Esophagus muscularis mucosa (tissue), 4 donors: ENCODE measurements at places on chromosomes 1 and 21. TPM values are rescaled to one million over a fixed set of nuclear protein-coding genes. Genes with fewer than 3 reads are reported as not detected.
A peak's percentile ranks its signal among the peaks of the same experiment; 100 is the strongest.

The LRRC53 gene
- not detected for total RNA-seq

GRCh38 chr1:1183833-1184775, 10.4 kb downstream of the TTLL10 start:
- peaks cover 4% of the 10 kb centered on the region for H3K4me1 ChIP-seq
- H3K27me3 ChIP-seq: peaks cover 9% of the 10 kb centered on the region
- DNase-seq: no peak
- H3K27ac ChIP-seq: no peak overlapping the region
- H3K4me3 ChIP-seq: no peak overlapping the region

GRCh38 chr1:220504329-220504728, 23.6 kb upstream of the MARK1 start:
- no peaks in the 10 kb centered on the region for H3K36me3 ChIP-seq
- no peak for DNase-seq
- H3K27ac ChIP-seq: no peak overlapping the region
- no peaks in the 10 kb centered on the region for H3K27me3 ChIP-seq
- H3K4me1 ChIP-seq: no peaks in the 10 kb centered on the region

DNA sequence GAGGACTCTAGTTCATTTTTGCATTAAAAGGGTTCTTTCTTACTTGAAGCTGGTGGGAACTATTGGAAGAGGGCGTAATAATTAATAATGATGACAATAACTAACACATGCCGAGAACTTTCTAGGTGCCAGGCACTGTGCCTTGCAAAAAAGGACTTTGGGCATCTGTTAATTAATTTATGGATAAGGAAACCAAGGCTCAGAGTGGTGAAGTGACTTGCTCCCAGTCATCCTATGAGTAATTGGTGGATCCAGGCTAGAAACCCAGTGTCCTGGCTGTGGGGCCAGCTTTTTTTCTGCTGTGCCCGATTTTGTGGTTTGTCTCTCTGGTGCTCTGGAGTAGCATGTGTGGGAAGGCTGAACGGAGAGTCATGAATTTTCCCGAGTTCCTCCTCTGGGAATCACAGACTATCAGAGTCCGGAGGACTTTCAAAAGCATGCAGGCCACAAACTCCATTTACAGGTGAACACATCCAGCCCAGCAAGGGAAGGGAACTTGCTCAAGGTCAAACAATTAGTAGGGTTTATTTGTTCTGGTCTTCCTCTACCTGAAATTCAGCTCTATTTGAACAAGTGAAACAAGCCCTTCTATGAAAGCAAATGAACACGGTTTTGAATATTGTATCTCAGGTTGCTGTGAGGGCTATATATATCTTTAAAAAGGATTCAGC, 23.4 kb downstream of the ROR1 start:
- peaks cover 8% of the 10 kb centered on the region for H3K4me1 ChIP-seq
- peak; percentile 85 for DNase-seq
- no peak overlapping the region for H3K27ac ChIP-seq

The TTC13 gene
- 8.4 TPM for total RNA-seq

GRCh38 chr1:172322219-172323061, 98.0 kb upstream of the C1orf105 start:
- peak overlapping the region; percentile 39 for H3K4me3 ChIP-seq
- no peak for DNase-seq
- H3K4me1 ChIP-seq: peaks cover 46% of the 10 kb centered on the region
- no peaks in the 10 kb centered on the region for H3K27me3 ChIP-seq

- DNase-seq: no peak
- no peaks in the 10 kb centered on the region for H3K4me1 ChIP-seq
- H3K36me3 ChIP-seq: no peaks in the 10 kb centered on the region
- no peak overlapping the region for H3K4me3 ChIP-seq
- no peak overlapping the region for H3K27ac ChIP-seq
Measured at GRCh38 chr1:33762962-33763361, 100.9 kb upstream of the HMGB4 start.

GRCh38 chr1:93056649-93057048, 22.4 kb upstream of the MTF2 start:
- no peaks in the 10 kb centered on the region for H3K27me3 ChIP-seq
- H3K4me1 ChIP-seq: no peaks in the 10 kb centered on the region
- no peaks in the 10 kb centered on the region for H3K36me3 ChIP-seq
- H3K27ac ChIP-seq: no peak overlapping the region
- no peak overlapping the region for H3K4me3 ChIP-seq

The WNT2B gene
- total RNA-seq: 4.7 TPM

The HLX gene
- total RNA-seq: 27.3 TPM

The ARHGAP29 gene
- total RNA-seq: 18.4 TPM

The KIF2C gene
- total RNA-seq: 0.78 TPM

DNA sequence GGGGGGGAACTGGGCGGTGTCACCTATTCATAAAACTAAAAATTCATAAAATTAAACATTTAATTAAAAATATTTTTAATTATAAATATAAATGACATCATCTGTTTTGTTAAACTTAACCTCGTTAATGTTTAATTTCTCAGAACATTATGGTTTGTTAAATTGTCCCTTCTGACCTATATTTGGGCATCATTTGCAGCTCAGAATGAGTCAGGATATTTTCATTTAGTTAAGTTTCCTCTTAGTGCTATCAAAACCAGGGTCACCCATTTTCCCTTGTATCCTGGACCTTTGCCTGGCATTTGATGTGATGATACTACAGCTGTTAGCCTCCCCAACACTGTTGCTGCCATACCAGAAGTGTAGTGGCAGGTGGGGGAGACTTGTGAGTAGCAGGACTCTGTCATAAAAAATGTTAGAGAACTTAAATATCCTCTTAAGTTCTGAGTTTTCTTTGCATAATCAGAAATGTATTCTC, 30.3 kb downstream of the TSNAX start:
- H3K4me3 ChIP-seq: no peak overlapping the region
- H3K27me3 ChIP-seq: no peaks in the 10 kb centered on the region
- peaks cover 7% of the 10 kb centered on the region for H3K4me1 ChIP-seq
- no peak overlapping the region for H3K27ac ChIP-seq
- no peak for DNase-seq
- H3K36me3 ChIP-seq: peaks cover 6% of the 10 kb centered on the region

GRCh38 chr1:226370144-226370923, 37.6 kb downstream of the PARP1 start:
- H3K27ac ChIP-seq: peak overlapping the region; percentile 8
- DNase-seq: no peak
- peaks cover 93% of the 10 kb centered on the region for H3K36me3 ChIP-seq
- no peak overlapping the region for H3K4me3 ChIP-seq
- peaks cover 19% of the 10 kb centered on the region for H3K4me1 ChIP-seq
- no peaks in the 10 kb centered on the region for H3K27me3 ChIP-seq

DNA sequence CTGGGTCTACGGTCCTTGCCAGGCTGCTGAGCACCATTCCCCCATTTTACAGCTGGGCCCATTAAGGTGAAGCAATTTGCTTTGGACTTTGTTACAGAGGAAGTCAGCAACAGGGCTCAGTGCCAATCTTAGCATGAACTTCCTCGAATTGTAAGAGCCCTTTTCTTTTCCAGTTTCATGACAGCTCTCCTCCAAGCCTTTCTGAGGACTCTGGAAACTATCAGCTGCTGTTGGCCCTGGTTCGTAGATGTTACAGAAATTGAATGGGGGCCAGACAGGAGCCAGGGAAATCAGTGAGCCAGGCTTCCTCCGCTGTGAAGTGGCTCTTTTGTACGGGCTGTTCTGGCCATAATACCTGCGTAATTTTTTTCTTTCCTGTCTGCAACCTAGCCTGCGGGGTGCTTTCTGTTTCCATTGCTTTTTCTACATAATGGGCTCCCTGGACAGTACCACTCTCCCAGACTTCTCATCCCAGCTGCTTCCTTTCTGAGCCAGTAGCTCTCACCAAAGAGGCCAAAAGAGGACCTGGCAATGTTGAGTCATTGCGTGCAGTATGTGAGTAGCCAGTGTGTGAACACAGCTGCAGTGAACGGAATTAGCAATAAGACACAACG, 386.3 kb downstream of the DISC1 start:
- peaks cover 6% of the 10 kb centered on the region for H3K4me1 ChIP-seq
- H3K4me3 ChIP-seq: peak overlapping the region; percentile 15
- H3K27me3 ChIP-seq: no peaks in the 10 kb centered on the region
- DNase-seq: no peak

DNA sequence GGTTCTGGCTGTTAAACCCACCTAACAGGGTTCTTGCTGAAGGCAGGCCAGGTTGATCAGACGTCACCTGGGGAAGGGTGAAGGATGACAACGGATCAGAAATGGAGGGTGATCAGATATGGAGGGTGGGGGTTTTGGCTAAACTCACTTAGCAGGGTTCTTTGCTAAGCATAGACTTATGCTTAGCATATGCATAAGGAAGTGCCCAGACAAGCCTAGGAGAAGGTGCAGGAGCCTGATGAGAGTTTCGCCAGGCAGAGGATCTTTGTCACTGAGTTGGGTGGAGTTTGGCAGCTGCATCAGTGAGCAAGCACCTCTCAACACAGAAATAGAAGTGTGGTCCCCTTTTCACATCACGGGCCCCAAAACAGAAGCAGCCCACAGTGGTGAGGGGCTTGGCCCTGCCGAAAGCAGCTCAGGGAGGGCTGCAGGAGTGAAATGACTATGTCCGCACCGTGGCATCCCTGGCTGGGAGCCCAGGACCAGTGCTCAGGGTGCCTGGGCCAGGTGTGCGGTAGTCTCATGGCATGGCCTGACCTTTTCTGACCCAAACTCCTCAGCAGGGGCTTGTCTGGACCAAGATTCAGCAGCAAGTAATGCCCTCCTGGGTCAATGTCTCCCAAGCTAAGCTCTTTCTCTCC, 101.6 kb downstream of the AJAP1 start:
- H3K4me3 ChIP-seq: no peak overlapping the region
- H3K27ac ChIP-seq: no peak overlapping the region
- H3K4me1 ChIP-seq: no peaks in the 10 kb centered on the region
- no peaks in the 10 kb centered on the region for H3K36me3 ChIP-seq

- peaks cover 44% of the 10 kb centered on the region for H3K4me1 ChIP-seq
- H3K27me3 ChIP-seq: no peaks in the 10 kb centered on the region
- peak within 1 kb of the TSS; percentile 96 for H3K27ac ChIP-seq
Measured at GRCh38 chr1:171741872-171742576, at the start of gene VAMP4. Gene VAMP4 (minus strand): TSS chr1:171742065. CDS start chr1:171738414, 3,651 bp downstream.

DNA sequence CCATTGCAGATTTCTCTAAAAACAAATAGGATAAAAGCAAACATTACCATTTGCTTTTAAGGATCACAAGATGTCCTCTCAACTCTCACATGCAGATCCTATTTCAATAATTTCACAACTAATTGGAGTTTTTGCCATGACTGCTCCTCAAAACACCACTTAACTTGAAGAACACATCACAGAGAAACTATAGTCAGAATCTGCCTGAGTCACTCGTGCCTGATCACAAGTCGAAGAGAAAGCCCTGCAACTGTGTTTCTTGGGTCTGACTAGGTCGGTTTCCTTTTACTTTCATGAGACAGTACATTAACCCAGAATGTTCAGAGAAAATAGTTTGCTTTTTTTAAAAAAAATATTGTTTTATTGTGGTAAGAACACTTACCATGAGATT, 46.3 kb upstream of the SMYD2 start:
- H3K36me3 ChIP-seq: no peaks in the 10 kb centered on the region
- DNase-seq: no peak
- no peaks in the 10 kb centered on the region for H3K4me1 ChIP-seq

DNA sequence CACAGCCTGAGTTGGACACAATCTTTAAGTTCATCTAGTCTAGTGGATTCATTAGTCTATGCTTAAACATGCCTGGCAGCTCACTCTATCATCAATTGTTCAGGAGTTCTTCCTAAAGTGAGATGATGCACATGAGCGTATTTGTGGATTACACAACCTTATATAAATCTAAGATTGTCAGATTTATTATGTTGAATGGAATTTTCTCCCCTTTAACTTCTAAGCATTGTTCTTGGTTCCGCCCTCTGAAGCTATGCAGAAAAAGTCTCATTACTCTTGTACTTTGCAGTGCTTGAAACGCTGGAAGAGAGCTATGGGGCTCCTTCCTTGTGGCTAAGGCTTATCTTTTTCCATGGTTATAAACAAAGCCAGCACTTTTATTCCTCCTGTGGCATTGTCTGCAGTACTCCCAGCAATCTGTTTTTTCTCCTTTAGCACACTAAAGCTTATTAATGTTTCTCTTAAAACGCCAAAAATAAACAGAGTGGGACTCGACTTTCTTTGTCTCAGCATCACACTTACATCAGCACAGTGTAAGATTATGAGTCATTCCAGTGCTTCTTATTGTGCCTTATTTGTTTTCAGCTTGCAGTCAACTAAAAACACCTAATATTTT, 316.8 kb upstream of the CAMK1G start:
- H3K36me3 ChIP-seq: no peaks in the 10 kb centered on the region
- H3K27me3 ChIP-seq: no peaks in the 10 kb centered on the region
- H3K4me1 ChIP-seq: no peaks in the 10 kb centered on the region

DNA sequence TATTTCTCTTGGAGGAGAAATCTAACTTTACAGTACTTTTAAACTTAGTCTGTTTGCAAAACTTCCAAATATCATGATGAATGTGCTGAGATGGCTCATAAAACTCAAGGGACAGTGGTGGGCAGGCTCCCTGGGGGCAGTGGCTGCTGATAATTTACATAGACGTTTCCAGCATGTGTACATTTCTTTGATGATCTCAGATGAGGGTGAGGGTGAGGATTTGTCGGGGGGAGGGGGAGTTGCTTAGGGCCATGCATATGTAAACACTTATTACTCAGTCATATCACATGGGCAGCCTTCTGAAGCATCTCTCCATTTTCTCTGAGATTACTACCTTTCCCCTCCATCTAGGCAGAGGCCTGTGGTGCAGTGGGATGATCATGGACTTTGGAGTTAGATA, 152.9 kb upstream of the HMGB4 start:
- H3K27ac ChIP-seq: no peak overlapping the region
- no peaks in the 10 kb centered on the region for H3K36me3 ChIP-seq
- no peaks in the 10 kb centered on the region for H3K27me3 ChIP-seq
- peak; percentile 66 for DNase-seq
- H3K4me1 ChIP-seq: no peaks in the 10 kb centered on the region

GRCh38 chr1:20401405-20402010, 84.5 kb downstream of the CAMK2N1 start:
- H3K36me3 ChIP-seq: no peaks in the 10 kb centered on the region
- no peak overlapping the region for H3K4me3 ChIP-seq
- no peaks in the 10 kb centered on the region for H3K4me1 ChIP-seq

- H3K4me1 ChIP-seq: peaks cover 12% of the 10 kb centered on the region
- H3K27me3 ChIP-seq: no peaks in the 10 kb centered on the region
- DNase-seq: peak; percentile 94
Measured at GRCh38 chr1:211258310-211258755, 833 bp upstream of the RCOR3 start.

DNA sequence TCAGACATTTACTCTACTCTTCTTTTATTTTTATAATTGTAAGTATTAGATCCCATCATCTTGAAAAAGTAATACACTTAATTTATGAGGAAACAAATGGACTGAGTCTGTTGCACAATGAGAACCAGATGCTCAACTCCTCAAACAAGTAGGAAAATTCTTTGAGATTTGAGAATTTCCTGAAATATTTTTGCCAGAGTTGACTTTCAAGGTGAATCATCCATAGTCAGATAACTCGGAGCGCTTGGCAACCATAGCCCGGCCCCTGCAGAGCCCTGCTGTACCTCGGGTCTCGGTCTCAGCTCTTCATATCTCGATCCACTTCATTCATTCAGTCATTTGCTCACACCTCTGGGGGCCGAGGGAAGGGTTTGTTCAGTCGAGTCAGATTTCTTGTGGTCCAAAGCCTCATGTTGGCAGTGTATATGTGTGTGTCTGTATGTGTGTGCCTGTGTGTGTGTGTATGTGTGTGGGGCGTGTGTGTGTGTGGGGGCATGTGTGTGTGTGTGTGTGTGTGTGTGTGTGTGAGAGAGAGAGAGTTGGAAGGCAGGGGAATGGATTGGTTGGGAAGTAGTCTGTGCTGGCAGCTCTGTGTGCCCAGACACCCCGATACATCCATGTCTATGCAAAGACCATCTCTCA, 18.1 kb upstream of the PCP4 start:
- no peak overlapping the region for H3K4me3 ChIP-seq
- H3K4me1 ChIP-seq: peaks cover 31% of the 10 kb centered on the region
- peak; percentile 80 for DNase-seq
- H3K27ac ChIP-seq: no peak overlapping the region

GRCh38 chr1:169345511-169345910, 22.1 kb downstream of the NME7 start:
- DNase-seq: no peak
- no peaks in the 10 kb centered on the region for H3K27me3 ChIP-seq
- H3K4me1 ChIP-seq: no peaks in the 10 kb centered on the region
- no peak overlapping the region for H3K4me3 ChIP-seq
- H3K27ac ChIP-seq: no peak overlapping the region
